ENCODE measurements at places on chromosomes 5 and 9.

GRCh38 chr9:135501261-135502167 lies 1.0 kb downstream of the MRPS2 start:
- peak; percentile 77 for DNase-seq

GRCh38 chr9:83665580-83666200 lies 42.1 kb downstream of the UBQLN1 start:
- DNase-seq, result no peak

DNA sequence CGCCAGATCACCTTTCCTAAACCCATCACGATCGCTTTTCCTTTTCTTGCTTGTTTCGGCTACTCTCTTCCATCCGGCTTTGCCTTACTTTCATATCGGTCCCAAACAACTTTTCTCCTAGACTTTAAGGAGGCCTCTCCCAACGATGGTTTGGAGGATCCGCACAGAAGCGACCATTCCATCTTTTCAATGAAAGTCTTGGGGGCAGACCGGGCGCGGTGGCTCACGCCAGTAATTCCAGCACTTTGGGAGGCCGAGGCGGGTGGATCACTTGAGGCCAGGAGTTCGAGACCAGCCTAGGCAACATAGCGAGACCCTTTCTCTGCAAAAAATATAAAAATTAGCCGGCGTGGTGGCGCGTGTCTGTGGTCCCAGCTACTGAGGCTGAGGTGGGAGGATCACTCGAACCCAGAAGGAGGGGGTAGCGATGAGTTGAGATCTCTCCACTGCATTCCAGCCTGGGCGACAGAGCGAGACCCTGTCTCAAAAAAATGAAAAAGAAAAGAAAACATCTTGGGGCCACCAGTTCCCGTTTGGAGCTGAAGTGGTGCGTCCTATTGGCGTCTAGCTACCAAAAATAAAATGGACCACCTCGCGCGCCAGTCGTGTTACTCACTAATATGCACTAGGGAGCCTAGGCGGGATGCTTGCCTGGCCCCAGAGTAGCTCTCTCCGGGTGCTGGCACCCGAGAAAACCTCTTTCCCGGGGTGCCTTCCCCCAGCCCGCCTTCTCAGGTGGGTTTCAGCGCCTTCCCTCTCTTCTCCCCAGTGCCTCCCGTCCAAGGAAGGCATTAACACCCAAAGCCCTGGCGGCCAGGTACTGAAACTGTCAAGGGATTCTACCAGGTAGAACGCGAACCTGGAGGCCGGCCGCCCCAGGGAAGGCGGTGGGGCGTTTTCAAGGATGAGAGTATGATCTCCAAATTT lies 800 bp upstream of the AP3B1 start:
- peak; percentile 60 for DNase-seq

GRCh38 chr5:149549461-149550267 lies 1.6 kb downstream of the CSNK1A1 start:
- peak; percentile 54 for DNase-seq

Data from stimulated activated CD8-positive, alpha-beta memory T cell treated with anti-CD3 and anti-CD28 coated beads, Interleukin-4, amount 100 ng/mL, for 48 hours (primary cell).